ENCODE measurements at places on chromosomes 4 and X. TPM values are rescaled to one million over a fixed set of nuclear protein-coding genes. Genes with fewer than 3 reads are reported as not detected.

DNA sequence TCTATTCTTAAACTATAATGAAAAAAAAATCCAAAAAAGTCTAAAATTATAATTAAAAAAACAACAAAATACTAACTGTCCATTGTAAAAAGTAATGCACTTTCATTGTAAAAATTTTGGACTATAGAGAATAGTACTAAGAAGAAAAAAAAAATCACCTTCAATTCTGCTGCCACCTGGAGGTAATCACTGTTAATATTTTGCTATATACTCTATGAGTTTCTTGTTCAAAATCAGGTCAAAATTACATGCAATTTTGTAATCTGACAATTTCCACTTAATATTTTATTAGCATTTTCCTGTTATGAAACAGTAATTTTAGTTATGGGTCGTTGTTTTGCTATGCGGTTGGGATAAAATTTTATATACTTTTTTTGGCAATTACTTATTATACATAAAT, 62.0 kb downstream of the HTT start:
- DNase-seq = no peak

GRCh38 chrX:55659931-55660330, 36.7 kb downstream of the FOXR2 start:
- DNase-seq = no peak

ACE2 gene
- total RNA-seq = not detected

DNA sequence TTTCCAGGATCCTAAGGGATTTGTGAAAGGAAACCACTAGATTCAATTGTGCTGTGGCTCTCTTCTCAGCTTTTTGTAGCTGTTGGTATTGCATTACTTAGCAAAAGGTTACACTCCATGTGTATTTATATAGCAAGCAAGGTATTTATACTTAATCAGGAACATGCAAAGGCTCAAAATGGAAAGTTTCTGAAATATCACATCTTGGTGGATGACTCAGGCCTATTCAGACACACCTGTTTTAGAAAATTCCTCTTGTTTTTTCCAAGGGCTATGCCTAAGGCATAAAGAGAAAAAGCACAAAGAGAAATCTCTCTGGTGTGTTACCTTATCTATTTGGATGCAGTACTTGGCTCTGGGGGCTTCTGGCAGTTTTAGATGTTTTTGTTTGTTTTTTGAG, 144.4 kb upstream of the GALNT7 start:
- no peak for DNase-seq

SRPX gene
- total RNA-seq = 3.7 TPM

GRCh38 chr4:3128976-3129375, 54.5 kb downstream of the HTT start:
- no peak for DNase-seq

DNA sequence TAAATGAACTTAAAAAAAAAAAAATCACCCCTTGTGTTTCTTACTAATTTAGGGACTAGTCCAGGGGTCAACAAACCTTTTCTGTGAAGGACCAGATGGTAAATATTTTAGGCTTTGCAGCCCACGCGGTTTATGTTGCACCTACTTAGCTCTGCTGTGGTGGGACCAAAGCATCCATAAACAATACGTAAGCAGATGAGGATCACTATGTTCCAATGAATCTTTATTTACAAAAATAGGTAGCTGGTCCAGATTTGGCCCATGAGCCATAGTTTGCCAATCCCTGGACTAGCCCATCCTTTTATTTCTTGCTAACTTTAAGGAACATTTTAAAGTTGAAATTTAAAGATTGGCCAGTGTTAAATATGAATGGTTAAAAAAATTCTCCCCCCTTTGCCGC, 95.3 kb downstream of the AFF1 start:
- no peak for DNase-seq

HMGN5 gene
- 5.0 TPM for total RNA-seq

DNA sequence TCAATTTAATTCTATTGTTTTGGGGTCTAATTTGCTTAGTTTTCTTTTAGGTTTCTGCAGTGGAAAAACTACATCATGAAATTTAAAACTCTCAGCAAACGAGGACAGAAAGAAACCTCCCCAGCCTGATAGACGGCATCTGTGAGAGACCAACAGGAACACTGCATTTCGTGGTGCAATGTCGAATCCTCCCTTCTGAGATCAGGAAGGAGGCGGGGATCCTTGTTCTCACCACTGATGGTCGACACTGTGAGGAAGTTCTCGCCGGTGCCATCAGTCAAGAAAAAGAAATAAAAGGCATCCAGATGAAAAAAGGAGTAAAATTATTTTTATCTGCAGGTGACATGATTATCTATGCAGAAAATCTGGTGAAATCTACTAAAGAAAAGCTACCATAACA, 16.5 kb downstream of the GAK start:
- no peak for DNase-seq

DNA sequence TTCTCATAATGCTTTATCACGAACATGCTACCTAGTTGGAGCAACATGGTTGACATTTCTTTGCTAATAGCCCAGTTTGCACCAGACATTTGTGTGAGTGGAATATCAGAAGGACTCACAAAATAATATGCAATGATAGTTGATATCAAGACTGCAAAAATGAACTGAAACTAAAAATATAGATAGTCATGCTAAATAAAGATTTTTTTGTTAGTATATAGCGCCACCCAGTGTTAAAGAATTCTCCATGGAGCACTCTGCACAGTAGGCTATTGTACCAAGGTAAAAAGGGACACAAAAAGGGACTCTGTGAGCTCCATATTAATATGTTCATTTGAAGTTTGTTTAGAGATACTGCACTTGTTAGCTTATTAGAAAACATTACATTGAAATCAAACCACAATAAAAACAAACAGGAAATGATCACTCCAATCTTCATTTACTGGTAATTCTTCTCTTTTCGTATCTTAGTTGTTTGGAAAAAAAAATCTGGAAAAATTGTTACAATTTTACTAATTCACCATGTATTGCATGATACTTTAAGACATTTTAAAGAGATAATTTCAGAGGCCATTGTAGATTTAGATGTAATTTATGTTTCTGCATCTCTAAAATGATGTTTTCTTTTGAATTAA, 1509.6 kb downstream of the ADGRL3 start:
- peak; percentile 2 for DNase-seq

GRCh38 chrX:11470250-11470974, 177.2 kb downstream of the AMELX start:
- DNase-seq = no peak

DNA sequence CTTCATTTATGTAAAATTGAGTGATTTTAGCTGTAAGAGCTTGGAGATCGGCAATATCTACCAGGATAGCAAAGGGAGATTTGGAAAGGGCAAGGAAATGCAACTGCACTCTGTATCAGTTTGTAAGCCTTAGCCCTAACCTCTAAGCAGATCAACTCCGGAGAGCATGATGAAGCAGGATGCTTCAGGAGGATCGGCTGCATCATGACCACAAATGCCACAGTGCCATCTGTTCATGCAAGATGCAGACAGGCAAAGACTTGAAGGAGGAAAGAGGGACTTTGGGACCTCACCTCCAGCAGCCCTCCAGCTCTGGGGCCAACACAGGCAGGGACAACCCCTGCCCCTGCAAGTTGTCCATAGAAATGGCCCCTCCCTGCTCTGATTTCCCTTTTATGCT, 377.6 kb upstream of the GATB start:
- no peak for DNase-seq

- DNase-seq = no peak
Measured at GRCh38 chrX:63765712-63766111, 19.3 kb downstream of the ARHGEF9 start.

ZNF185 gene
- total RNA-seq = 2.3 TPM

DNA sequence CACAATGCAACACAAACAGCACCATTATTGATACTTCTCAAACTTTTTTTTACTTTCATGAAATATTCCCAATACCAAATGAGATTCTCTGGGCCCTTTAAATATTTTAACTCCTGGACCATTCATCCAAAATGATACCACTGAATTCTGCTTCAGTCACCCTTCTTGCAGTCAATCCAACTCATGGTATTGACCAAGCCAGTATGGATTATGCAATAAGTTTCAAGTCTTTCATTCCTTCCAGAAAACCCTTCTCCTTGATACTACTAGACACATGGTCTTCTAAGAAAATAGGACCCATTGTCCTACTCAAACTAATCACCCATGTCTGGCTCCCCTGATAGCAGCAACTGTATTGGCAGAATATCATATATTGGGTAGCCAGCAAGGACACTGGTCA, 23.0 kb downstream of the ZNF721 start:
- no peak for DNase-seq

- DNase-seq = no peak
Measured at GRCh38 chr4:45778514-45778913, 345.3 kb downstream of the GABRG1 start.

RNF212 gene
- 5.0 TPM for total RNA-seq

ARSJ gene
- 0.89 TPM for total RNA-seq

BEX1 gene
- 60.0 TPM for total RNA-seq

ARX gene
- 0.16 TPM for total RNA-seq

ZNF827 gene
- total RNA-seq = 21.2 TPM

- no peak for DNase-seq
Measured at GRCh38 chr4:27366104-27366823, 505.6 kb downstream of the STIM2 start.

DNA sequence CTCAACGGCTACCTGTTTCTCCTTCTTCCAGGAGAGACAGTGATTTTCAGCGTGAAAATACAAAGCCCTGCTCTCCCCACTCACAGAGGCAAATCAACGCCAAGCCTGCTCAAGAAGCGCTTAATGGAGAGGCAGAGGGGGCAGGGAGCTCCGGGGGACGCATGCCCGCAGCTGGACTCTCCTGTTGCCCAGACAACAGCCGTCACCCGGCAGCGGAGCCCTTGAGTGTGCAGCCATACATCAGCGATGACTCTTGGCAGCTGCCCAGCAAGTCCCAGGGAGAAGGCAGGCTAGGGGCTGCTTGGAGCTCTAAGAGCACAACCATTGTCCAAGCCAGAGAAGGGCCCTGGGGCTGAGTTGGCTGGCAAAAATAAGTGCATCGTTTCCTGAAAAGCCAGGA, 71.0 kb upstream of the AFAP1 start:
- DNase-seq = peak; percentile 73

FGB gene
- total RNA-seq = not detected

VEGFC gene
- 3.1 TPM for total RNA-seq

CSAG1 gene
- not detected for total RNA-seq

PF4V1 gene
- total RNA-seq = not detected

SLC9B1 gene
- total RNA-seq = 1.7 TPM

DNA sequence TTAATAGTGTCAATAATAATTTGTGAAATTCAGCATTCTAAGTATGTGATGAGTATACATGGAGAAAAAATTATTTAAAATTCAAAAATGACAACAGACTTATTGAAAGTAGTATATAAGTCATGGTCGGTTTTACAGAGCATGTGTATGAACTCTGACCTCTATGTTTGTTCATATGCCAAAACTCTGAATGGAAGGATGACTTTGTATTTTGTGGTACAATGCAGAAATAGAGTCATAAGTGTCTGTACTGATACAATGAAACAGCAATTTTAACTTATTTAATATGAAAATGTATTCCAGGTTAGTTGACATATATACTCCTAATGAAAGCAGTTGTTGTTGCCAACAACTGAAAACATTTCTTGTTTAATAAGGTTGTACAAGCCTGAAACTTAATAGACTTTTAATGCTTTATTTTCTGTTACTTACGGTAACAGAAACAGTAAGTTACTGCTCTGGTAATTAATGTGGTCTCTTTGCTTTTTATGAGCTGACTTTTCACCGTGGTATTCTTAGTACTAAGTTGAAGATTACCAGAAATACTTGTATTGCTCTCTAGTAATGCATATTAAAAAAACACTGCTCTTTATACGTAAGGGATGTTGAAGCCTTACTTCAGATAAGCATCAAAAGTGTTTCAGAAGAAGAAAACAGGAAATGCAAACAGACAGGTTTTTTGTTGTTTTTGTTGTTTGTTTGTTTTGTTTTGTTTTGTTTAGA, 1.9 kb downstream of the UBE2K start:
- no peak for DNase-seq

DNA sequence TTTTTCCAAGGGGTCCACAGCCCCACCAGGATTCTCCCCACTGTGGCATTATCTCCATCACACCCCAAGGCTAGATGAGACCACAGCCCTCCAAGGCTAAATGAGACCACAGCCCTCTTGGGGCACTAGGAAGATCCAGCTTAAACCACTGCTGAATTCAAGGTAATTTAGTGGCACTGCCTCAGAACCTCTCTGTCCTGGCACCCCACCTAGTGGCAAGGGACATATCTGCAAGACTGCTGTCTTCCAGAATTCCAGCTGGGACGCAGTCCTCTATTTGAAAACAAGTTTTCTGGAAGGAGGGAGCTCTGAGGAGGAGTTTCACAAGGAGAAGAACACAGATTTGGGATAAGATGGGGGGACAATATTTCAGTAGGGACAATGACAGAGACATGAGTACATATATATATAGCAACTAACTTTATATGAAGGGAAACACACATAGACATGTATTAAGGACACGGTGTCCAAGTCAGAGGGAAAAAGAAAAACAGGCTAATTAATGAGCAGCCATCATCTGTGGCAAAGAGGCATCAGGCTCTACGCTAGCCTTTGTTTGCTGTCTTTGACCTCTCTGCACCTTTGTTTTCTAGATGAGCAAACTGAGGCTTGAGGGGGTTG, 9.3 kb downstream of the CETN2 start:
- DNase-seq = peak; percentile 39

GPR34 gene
- total RNA-seq = not detected

DNA sequence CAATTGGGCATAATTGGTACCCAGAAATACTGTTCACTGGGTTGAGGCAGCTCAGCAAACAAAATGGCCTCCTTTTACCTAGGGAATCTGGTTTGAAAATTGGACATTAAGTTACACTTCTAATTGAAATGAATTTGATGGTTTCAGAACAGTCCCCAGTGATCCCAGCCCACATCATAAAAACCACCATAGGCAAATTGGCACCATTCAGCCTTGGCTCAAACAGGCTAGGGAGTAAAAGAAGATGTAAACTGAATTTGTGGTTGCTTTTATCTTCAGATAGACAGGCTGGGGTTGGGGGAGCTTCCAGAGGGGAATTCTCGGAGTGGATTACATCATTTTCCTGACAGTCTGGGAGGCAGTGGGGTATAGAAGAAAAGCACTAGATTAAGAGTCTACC, 576.5 kb downstream of the MID1IP1 start:
- no peak for DNase-seq

DNA sequence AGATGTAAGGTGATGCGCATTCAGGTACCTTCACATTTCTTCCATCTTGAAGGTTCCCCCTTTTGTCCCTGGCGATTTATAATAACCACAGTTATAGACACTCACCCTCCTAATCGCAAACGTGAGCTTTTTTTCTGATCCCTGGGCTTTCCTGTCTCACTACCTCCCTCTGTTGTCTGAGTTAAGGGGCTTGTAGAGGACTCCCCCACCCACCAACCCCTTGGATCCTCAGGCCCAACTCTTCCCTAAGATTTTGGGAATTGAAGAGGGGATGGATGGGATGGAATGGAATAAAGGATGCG, 1.4 kb downstream of the CNKSR2 start:
- DNase-seq = no peak

DNA sequence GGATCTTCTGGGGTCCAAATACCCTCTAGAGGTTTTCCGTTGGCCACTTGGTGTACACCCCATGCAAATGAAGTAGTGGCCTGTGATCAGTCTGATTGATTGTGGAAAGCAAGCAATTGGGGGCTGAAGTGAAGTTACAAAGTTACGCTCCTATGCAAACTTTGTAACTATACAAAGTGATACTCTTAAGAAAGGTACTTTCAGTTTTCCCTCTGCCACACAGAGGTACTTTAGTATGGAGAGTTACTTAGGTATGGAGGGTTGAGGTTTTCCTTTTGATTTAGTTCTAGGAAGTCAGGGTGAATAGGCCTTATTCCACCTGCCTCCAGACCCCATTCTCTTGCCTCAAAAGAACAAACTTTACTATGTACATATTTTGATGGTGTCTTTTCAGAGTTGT, 28.7 kb downstream of the STAG2 start:
- no peak for DNase-seq
